ENCODE measurements at places on chromosomes 11 and 22.

GRCh38 chr11:13850231-13851005 lies 112.1 kb upstream of the SPON1 start:
- no peak for DNase-seq

GRCh38 chr11:35935390-35935789 lies 8.5 kb upstream of the LDLRAD3 start:
- DNase-seq, result no peak

DNA sequence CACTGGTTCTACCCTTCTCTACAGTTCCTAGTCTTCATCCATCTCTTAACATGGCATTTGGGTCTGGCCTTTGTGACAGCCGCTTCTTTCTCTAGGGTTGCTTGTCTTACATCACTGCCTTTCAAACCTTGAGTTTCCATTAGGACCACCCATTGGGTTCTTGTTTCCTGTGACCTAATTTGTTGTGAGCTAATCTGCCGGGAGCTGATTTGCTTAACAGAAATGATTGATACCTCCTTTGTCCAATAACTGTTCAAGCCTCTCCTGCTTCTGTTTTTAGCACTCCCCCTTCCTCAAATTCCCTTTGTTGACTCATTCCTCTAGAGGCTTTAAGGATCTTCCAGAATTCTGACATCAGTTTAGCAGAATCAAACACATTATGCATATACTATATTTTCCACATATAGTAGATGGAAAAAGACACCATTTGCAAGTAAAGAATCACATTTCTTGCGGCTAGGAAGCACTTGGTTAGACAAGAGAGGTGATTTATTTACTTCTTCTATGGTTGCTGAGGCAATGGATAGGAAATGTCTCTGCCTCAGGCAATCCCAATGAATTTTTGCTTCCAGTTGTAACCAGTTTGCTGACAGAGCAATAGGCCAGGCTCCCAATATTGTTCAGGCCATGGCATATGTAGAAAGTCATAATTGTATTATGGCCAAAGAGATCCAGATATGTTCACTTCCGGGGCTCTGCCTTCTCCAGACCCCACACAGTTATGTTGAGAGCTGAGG lies 130.7 kb downstream of the SNX19 start:
- DNase-seq, result no peak

DNA sequence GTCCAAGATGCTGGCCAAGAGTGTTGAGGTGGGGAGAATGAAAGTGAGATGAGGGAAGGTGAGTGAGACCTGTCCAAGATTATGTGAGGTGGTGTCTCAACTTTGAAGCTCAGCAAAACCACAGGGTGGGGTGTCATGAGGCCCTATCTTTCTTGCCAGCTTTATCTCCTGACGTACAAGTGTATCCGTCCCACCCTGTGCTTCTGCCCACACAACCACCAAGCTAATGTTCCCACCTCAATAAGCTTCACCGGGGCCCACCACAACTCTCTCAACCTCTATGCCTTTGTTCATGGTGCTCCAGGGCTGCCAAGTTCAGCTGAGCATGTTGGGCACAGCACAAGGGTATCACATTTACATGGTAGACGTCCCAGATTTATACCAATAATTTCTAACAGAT lies 7.1 kb upstream of the TPST2 start:
- DNase-seq, result no peak

DNA sequence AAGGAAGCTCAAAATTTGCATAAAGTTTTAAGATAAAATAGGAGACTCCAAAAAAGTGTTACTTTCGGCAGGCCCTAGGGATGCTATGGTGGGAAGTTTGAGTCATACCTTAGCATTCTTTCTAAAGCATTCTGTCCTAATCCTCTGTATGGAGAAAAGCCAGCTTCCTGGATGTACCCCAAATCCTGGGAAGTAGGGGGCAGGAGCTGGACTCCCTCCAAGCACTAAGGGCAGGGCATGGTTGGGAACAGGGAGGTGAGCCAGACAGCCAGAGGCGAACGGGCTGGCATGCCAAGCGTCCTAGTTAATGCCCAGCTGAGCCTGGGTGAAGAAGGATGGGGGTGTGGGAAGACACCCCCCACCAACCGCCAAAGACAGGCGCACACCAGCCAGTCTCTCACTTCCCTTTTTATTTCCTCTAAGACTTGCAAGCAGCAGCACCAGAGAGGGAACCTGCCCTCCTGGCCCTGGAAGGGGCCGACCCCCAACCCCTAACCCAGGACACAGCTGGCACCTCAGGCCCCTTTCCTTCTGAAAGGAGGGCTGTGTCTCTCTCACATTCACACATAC lies 23.9 kb downstream of the RTN4RL2 start:
- DNase-seq, result peak; percentile 73
